ENCODE measurements at places on chromosomes 16 and 17.

- DNase-seq, result no peak
Observed at GRCh38 chr17:7775051-7775450, 57.5 kb downstream of the DNAH2 start.

- no peak for DNase-seq
Observed at GRCh38 chr16:337437-337836, 15.1 kb downstream of the AXIN1 start.

GRCh38 chr17:50482516-50482915 is 3.9 kb downstream of the RSAD1 start:
- DNase-seq, result peak; percentile 85

- DNase-seq, result no peak
Observed at GRCh38 chr17:50546701-50547034, 306 bp upstream of the SPATA20 start.

DNA sequence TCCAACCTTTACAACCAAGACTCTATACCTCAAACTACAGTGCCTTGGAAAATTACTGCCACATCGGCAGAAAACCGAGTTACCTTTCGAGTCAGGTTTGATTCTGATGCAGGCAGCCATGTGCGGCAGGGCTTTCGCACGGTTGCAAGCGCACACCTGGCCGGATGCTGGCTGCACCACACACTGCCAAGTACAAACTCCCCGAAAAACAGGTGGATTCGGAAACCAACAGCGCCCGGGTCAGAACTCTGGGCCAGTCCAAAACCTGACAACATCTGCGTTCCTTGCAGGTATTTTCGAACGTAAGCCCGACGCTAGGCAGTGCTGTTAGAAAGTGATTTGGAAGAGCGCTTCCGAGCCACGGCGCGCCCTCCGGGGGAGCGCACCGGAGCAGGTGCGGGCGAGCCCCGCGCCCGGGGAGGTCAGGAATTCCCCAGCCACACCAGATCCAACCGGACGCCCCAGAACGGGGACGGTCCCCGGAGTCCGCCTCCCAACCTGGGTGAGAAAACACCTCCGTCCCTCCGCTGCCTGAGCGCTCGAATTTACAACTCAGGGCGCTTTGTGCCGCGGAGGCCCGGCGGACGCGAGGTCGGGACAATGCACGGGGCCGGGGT is 1.2 kb downstream of the USP7 start:
- peak; percentile 89 for DNase-seq

DNA sequence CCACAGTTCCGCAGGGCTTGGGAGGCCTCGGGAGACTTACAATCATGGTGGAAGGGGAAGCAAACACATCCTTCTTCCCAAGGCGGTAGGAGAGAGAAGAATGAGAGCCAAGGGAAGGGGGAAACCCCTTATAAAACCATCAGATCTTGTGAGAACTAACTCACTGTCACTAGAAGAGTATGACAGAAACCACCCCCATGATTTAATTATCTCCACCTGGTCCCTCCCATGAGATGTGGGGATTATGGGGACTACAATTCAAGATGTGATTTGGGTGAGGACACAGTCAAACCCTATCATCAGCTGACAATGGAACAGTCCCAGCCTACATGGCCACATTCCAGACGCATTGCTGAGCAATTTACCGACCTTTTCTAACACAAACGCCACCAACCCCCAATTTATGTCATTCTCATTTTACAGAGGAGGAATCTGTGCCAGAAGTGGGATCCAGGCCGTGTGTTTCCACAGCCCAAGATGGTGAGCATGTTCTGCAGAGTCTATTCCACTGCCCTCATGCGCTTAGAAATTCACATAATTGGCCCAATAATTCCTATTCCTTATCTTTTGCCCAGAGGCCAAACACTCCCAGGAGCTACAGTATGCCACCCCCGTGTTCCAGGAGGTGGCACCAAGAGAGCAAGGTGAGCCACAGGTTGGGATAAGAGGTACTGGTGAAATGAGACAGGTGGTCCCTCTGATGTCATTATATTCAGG is 17.3 kb downstream of the MILR1 start:
- DNase-seq, result no peak

DNA sequence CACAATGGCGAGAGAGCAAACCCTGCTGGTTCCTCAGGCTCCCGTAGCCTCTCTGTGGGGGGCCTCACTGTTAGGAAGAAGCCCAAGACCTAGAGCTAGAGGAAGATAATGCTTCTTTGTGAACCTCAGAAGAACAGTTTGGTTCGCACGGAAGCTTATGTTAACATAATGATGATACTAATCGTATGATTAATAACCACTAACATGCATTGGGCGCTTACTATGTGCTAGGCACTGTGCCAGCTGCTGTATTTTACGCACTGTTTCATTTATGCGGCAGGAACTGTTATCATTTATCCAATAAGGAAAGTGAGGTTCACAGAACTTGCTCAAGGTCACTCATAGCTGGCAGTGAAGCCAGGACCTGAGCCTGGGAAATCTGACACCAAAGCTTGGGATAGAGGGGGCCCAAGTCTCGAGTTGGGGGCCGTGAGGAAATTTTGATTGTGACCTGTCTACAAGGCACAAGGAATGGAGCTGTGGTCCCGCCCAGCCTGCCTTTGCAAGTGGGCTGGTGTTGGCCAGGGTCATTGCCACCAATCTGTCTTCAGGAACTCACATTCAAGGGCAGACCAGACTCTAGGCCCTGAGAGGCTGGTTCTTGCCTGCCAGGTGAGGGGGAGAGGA is 6.8 kb downstream of the PRCD start:
- no peak for DNase-seq

DNA sequence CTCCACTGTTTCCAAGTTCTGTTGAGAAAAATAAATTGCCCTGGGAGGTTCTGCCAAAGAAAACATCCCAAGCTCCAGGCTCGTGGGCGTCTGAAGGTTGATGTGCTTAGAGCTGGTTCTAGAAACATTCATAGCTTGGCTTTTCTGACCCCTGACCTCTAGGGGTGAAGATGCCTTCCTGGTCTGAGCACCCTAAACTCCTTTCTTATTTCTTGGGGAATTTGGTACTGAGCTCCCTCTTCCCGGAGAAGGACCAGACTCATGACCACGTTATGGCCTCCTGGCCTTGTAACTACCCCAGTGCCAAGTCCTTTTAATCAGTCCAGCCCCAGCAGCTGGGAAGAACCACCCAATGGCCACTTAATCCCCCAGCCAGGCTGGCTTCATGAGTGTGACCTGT is 66.4 kb downstream of the MYH11 start:
- DNase-seq, result no peak

DNA sequence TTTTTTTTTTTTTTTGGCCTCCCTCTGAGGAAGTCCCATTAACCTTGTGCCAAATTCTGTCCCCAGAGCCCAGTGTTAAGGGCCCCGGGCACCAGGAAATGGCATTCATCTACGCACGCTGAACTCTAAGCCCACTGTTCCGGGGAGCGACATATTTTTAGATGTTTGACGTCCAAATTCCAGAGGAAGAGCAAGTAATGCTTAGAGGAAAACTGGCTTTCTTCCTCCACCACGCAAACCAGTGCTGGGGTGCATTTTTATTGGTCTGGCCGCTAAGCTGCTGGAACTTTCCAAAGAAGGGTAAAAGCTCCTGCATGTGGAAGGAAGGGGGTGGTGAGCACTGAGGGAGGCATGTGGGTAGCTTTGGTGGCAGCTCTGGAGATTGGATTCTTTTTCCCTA is 8.3 kb downstream of the WFDC1 start:
- DNase-seq, result no peak

DNA sequence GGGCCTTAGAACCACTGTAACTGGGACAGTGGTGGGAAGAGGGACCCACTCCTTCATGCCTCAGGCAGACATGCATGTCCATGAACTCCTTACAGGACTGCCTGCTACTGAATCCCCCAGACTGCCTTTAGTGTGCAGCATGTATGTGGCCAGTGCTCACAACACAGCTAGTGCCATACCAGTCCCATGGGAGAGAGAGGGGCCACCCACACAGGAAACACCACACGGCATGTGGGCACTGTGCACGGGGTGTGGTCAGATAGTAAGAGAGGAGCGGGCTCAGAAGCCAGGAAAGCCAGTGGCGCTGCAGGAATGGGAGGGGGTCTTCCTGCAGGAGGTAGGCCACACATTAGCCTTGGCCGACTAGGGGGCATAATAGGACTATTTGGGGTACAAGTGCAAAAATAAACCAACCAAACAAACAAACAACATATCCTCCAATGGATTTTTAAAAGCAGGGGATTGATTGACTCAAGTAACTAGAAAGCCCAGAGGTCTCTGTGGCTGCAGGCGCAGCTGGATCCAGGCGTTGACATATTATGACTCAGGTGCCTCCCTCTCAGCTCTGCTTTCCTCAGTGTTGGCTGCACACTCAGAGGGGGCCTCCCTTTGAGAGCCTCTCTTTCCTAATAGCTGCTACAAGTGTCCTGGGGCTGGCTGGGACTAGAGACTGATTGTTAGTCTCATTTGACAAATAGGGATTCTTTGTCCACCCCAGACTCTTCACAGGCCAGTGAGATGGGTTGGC is 104.4 kb downstream of the AMFR start:
- DNase-seq, result no peak

- DNase-seq, result no peak
Observed at GRCh38 chr17:79983456-79983855, 52.2 kb downstream of the TBC1D16 start.

DNA sequence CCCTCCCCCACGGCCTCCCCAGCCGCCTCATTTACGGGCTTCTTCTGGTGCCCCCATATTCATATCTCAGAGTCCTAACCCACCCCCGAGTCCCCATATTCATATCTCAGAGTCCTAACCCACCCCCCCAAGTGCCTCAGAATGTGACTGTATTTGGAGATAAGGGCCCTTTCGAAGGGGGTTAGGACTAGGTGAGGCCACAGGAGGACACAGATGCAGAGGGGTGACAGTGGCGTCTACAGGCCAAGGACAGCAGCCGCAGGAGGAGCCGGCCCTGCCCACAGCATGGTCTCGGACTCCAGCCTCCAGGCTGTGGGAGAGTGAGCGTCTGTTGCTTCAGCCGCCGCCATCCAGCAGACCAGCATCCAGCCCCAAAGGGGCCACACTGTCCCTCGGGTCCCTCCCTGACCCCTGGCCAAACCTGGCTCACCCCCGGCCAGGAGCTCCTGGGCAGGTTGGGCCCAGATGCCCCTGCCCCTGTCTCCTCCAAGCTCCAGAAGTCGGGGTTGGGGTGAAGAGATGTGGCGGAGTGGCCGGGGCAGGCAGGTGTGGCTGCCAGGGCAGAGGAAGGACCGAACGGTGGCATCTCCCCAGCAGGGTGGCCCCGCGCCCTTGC is 25.5 kb downstream of the CACNA1H start:
- DNase-seq, result no peak

DNA sequence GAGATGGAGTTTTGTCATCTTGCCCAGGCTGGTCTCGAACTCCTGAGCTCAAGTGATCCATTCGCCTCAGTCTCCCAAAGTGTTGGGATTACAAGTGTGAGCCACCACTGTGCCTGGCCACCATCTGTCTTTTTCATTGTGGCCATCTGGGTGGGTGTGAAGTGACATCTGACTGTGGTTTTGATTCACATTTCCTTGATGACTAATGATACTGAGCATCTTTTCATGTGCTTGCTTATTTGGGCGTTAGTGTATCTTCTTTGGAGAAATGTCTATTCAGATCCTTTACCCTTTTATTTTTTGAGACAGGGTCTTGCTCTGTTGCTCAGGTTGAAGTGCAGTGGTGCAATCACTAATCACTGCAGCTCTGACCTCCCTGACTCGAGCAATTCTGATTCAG is 53.9 kb upstream of the ERN1 start:
- DNase-seq, result no peak
